Activated T-helper 1 cell treated with anti-CD3 and anti-CD28 coated beads, Interleukin-12 subunit alpha, Interleukin-12 subunit beta, Interleukin-2, Interleukin-4 antibody, amounts not matched to agents 30 ng/mL and 10 ng/mL and 1 ng/mL, durations not matched to agents 14 hours and 24 hours and 36 hours (primary cell): ENCODE measurements at places on chromosomes 12 and 14. TPM values are rescaled to one million over a fixed set of nuclear protein-coding genes. Genes with fewer than 3 reads are reported as not detected.
A peak's percentile ranks its signal among the peaks of the same experiment; 100 is the strongest.

Gene HNF1A
- total RNA-seq, result not detected in 2 replicates

DNA sequence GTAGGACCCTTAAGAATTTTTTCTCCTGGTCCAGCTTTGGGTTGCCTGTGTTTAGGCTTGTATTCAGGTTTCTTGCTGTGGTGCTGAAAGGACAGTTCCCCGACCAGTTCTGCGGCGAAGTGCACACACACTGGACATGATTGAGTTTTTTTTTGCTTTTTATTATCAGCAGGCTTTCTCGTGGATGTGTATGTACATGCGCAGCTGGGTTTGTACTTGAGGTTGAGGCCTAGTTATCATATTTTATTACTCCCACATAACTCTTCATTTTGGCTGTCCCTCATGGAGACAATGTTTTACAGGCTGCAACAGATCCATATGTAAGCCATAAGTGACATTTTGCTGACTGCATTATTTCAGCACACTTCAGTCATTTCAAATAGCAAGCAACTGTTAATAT, 2.5 kb downstream of the SCN8A start:
- H3K27ac ChIP-seq, result no peak overlapping the region
- DNase-seq, result no peak
- H3K4me1 ChIP-seq, result peaks cover 10% of the 10 kb centered on the region
- no peak overlapping the region for H3K4me3 ChIP-seq

Gene SMOC1
- total RNA-seq, result not detected in 2 replicates

DNA sequence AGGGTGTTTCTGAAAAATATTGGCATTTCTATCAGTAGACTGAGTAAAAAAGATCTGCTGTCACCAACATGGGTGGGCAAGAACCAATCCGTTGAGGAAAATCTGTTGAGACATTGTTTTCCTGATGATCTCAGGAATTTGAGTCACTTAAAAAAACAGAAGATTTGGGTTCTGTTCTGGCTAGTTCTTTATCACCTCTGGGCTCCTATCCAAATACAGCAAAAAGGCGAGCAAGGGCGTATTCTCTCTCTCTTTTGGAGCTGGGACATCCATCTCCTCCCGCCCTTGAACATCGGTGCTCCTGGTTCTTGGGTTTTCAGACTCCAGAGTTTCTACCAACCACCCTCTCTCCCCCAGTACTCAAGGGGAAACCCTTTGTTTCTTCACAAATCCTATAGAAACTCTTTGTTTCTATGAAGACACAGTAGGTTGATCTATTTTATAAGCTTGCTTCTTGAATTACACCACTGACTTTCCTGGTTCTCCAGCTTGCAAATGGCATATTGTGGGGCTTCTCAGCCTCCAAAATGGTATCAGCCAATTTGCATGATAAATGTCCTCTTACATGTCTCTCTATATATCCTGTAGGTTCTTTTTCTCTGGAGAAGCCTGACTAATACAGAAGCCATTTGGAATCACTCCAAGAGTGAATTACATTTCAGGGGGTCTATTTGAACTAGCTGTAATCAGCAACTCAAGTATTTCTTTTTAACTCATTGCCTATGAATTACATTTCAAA, 263.9 kb upstream of the TMTC1 start:
- no peaks in the 10 kb centered on the region for H3K4me1 ChIP-seq
- H3K36me3 ChIP-seq, result no peaks in the 10 kb centered on the region
- DNase-seq, result no peak
- no peaks in the 10 kb centered on the region for H3K27me3 ChIP-seq

GRCh38 chr12:86275356-86275755, 19.2 kb upstream of the MGAT4C start:
- no peaks in the 10 kb centered on the region for H3K36me3 ChIP-seq
- H3K27ac ChIP-seq, result no peak overlapping the region
- no peaks in the 10 kb centered on the region for H3K27me3 ChIP-seq
- DNase-seq, result no peak
- H3K4me3 ChIP-seq, result no peak overlapping the region
- no peaks in the 10 kb centered on the region for H3K4me1 ChIP-seq

- H3K27me3 ChIP-seq, result peaks cover 15% of the 10 kb centered on the region
- no peak overlapping the region for H3K4me3 ChIP-seq
- H3K36me3 ChIP-seq, result no peaks in the 10 kb centered on the region
- H3K4me1 ChIP-seq, result peaks cover 12% of the 10 kb centered on the region
- DNase-seq, result no peak
- H3K27ac ChIP-seq, result no peak overlapping the region
These were observed 144.9 kb upstream of the CRY1 start for GRCh38 chr12:107238296-107238695.

- no peaks in the 10 kb centered on the region for H3K36me3 ChIP-seq
- H3K4me1 ChIP-seq, result no peaks in the 10 kb centered on the region
- no peak for DNase-seq
- peaks cover 3% of the 10 kb centered on the region for H3K27me3 ChIP-seq
These were observed 61.5 kb downstream of the SLC6A12 start for GRCh38 chr12:152440-152839.

GRCh38 chr14:102246071-102246470, 58.9 kb downstream of the MOK start:
- no peak overlapping the region for H3K27ac ChIP-seq
- H3K36me3 ChIP-seq, result no peaks in the 10 kb centered on the region
- no peaks in the 10 kb centered on the region for H3K4me1 ChIP-seq
- H3K27me3 ChIP-seq, result no peaks in the 10 kb centered on the region
- DNase-seq, result no peak

DNA sequence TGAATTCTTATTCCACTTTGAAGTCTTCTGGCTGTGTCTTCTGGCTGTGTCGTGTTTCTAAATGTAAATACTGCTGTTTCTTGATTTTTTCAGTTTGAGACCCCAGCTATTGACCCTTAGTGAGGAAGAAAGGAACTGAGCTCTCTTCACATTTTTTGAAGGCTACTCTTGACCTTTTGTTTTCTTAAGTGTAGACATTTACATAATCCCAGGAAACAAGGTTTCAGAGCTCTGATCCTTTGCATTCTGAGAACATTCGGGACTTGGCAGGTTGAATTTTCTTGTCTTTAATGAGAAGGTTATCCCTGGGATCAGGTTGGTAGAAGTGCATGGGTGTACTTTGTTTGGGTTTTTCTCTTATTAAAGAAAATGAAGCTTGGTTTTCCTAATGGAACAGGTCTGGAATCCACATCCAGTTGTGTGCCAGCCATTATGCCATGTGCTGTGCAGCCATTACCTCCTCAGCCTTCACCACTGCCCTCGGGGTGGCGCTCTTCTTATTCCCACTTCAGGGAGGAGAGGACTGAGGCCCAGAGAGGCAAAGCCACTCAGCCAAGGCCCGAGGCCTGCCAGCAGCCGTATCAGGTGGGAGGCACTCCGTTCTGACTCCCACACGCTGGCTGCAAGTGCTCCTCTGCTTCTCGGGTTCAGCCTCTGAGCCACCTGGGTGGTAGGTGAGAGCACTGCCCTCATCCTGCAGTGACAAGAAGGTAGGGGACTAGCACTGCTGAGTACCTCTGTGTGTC, 120.9 kb downstream of the BEGAIN start:
- H3K27ac ChIP-seq, result no peak overlapping the region
- no peak overlapping the region for H3K4me3 ChIP-seq
- peaks cover 9% of the 10 kb centered on the region for H3K4me1 ChIP-seq
- H3K36me3 ChIP-seq, result no peaks in the 10 kb centered on the region

DNA sequence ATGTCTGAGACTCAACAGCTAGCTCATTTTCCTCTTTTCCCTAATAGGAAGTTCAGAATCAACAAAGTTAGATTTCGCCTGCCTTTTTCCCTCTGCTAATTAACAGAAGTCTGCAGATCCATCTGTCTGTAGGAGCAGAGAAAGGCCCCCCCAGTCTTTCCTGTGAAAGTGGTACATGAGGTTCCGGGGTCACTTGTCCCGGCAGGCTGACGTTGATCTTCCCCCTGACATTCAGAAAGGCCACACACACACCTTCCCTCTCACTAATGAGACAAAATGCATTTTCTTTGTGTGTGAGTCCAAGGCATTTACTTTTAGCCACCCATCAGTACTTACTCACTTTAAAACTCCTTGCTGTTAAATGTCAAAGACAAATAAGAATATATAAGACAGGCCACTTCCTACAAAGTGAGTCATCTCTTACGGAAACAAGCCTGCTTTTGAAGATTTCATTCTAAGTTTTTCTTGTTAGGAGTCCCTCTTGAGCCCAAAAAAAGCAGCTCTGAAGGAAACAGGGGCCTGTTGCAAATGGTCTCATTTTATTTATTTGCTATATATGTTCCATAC, 138.7 kb downstream of the TTC7B start:
- H3K27me3 ChIP-seq, result no peaks in the 10 kb centered on the region
- H3K4me3 ChIP-seq, result peak overlapping the region; percentile 23
- peak overlapping the region; percentile 85 for H3K27ac ChIP-seq

DNA sequence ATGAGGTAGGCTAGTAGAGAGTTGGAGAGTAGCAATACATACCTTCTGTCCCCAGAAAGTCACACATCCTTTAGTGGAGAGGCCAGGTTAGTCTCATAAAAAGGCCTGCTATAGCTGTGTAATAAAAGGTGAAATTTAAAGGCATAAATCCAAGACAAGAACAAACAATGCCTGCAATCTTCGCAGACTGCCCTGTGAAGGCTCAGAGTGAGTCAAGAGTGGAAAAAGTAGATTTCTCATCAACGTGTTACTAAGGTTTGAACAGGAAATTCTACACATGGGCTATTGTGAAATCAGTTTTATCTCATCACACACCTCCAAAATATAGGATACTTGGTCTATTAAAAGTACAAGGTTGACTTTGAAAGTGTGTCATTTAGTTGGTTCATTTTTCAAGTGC, at the start of gene KLRC1:
Gene KLRC1 (minus strand): TSS at position 222 of the 400 bp plus-strand sequence. CDS start 2,221 bp downstream, outside the sequence.
- DNase-seq, result no peak
- H3K4me1 ChIP-seq, result no peaks in the 10 kb centered on the region

DNA sequence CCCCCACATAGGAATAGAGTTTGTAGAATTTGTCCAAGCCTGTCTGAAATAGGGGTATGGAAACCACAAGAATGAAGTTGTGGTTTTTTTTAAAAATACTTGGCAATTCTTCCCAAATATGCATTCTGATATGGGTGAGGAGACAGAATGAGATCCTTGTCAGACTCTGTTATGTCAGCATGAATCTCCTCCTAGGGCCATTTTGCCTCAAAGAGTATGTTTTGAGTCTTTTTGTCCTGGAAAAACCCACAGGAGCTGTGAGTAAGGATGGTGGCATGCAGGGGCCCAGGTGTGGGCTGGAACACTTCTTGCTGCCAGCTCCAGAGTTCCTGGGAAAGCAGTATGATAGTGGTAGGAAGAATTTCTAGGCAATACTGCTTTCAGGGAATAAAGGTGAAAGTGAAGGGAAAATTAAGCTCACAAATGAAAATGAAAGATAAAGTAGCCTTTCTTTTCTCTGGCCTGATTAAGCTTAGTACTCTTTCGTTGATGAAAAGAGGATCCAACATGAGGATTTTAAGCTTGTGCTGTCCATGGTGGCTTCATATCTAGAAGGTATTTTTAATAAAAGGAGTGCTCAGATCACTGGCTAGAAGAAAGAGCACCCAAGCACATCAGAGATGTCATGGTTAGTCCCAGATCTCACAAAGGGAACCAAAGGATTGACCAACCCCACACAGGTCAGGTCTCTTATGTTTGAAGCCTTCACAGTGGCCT, 130.8 kb downstream of the LLPH start:
- H3K36me3 ChIP-seq, result no peaks in the 10 kb centered on the region
- H3K27ac ChIP-seq, result no peak overlapping the region
- no peaks in the 10 kb centered on the region for H3K4me1 ChIP-seq
- H3K4me3 ChIP-seq, result no peak overlapping the region

DNA sequence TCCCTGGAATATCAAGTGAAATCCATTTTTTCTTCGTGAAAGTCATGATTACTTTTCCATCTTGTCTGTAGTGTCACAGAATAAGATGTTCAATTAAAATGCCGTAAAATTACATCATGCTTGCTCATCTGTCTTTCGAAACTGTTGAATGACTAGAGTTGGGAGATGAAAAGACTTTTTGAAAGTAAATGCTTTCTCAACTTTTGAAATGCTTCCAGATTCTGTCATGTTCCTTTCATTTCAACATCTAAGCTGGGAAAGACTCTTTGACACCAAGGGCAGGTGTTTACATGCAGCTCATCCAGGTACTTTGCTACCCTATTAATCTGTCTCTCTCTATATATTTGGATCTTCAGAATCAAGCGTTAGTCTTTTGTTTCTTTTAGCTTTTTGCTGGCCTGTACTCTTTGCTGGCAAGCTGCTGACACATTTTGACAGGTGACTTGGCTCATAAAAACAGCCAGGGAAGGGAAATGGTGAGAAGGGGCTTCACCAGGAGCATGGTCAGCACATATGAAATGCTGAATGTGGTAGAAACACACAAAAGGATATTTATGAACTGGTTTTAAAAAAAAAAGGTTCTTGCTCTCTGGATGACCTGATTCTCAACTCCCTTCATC, 77.0 kb upstream of the METAP2 start:
- H3K4me3 ChIP-seq, result no peak overlapping the region
- H3K27ac ChIP-seq, result no peak overlapping the region
- H3K4me1 ChIP-seq, result peaks cover 12% of the 10 kb centered on the region
- no peak for DNase-seq
- H3K27me3 ChIP-seq, result no peaks in the 10 kb centered on the region

DNA sequence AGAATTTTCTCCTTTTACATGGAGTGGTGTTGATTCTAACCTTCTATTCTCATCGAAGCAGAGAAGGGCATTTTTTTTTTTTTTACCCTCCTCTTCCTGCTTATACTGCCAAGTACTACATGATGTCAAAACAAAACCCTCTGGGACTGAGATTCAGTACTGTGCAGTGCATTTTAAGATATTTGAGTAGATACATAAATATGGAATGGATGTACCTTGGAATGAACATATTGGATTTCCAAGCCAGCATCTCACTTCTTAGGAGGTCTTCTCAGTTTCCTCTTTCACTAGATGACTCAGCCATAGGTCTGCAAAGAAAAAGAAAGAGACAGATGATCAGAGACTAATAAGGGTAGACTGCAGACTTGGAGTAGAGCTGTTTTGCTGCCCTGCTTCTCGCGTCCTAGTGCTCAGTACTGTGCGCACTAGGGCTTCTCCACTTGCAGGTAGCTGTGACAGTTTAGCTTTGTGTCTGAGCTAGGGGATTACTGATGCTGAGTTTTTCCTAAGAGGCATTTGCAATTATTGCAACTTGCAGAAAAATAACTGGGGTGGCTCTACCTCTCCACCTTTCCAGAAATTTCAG, 20.4 kb downstream of the TPH2 start:
- no peak for DNase-seq
- no peaks in the 10 kb centered on the region for H3K27me3 ChIP-seq
- no peaks in the 10 kb centered on the region for H3K4me1 ChIP-seq
- no peak overlapping the region for H3K4me3 ChIP-seq
- H3K36me3 ChIP-seq, result no peaks in the 10 kb centered on the region
- H3K27ac ChIP-seq, result no peak overlapping the region

DNA sequence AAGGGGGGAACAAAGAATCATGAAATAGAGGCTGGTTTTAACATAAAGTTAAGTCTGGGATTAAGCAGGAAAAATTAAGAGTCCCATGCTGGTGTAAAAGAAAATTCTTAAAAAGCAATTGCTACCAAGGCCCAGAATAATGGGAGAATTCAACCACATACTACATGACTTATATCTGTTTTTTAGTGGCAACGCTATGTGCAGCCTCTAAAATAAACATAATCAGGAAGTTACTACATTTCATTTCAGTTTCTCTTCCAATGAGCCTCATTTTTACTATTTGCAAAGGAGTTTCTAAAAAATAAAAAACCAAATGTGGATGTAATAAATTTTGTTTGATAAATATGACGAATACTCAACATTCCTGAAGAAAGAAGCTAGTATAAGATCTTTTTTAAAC, 58.1 kb downstream of the CPNE8 start:
- no peaks in the 10 kb centered on the region for H3K27me3 ChIP-seq
- no peak for DNase-seq
- H3K4me3 ChIP-seq, result no peak overlapping the region
- no peaks in the 10 kb centered on the region for H3K4me1 ChIP-seq
- no peak overlapping the region for H3K27ac ChIP-seq
